ENCODE measurements at places on chromosomes 13 and 19.

DNA sequence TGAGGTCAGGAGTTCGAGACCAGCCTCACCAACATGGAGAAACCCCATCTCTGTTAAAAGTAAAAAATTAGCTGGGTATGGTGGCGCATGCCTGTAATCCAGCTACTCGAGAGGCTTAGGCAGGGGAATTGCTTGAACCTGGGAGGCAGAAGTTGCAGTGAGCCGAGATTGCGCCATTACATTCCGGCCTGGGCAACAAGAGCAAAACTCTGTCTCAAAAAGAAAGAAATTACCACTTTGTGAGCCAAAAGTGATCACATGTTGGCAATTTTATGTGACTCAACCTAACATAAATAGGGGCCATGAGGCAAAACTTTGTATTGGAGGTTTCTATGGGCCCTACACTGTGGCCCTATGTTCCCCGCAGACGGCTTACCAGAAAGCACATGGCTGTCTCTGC lies 72.2 kb downstream of the MAP4K1 start:
- no peak for DNase-seq

GRCh38 chr13:33730147-33730546 lies 87.8 kb upstream of the RFC3 start:
- no peak for DNase-seq

DNA sequence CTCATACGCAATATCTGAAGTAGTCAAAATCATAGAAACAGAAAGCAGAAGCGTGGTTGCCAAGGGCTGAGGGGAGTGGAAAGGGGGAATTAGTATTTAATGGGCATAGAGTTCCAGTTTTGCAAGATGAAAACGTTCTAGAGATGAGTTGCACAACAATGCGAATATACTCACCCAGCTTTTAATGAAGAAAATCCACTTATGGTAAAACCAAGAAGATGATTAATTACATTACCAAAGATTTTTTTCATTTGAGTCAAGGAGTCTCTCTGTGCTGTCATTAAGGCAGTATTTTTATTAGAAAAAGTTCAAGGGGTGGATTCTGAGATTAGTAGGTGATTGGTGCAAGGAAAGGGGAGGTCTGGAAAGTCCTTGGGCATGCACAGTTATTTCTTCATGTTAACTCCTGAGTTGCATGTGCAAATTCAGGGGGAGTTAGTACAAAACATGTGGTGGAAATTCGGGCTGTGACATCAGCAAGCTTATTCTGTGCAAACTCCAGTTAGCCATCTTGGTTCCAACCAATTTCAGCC lies 6.9 kb upstream of the CBY2 start:
- DNase-seq, result no peak

GRCh38 chr13:63551731-63552130 lies 2136.1 kb upstream of the PCDH20 start:
- DNase-seq, result no peak

DNA sequence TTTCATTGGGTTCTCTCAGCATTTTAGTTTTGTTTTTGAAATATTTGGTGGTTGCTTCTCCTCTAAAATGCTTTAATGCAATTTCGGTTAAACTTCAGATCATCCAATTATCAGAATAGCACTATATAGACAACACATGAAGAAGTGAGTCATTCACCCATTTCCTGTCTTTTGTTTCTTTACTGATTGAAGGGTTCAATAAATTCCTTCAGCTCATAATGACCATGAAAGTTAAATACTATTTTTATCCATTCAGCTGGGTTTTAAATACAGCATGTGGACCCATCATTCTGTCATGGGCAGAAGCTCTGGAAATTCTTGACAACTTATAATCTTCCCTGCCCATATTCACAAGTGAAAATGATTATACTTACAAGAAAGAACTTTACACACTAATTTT lies 187.2 kb downstream of the ITGBL1 start:
- DNase-seq, result no peak

DNA sequence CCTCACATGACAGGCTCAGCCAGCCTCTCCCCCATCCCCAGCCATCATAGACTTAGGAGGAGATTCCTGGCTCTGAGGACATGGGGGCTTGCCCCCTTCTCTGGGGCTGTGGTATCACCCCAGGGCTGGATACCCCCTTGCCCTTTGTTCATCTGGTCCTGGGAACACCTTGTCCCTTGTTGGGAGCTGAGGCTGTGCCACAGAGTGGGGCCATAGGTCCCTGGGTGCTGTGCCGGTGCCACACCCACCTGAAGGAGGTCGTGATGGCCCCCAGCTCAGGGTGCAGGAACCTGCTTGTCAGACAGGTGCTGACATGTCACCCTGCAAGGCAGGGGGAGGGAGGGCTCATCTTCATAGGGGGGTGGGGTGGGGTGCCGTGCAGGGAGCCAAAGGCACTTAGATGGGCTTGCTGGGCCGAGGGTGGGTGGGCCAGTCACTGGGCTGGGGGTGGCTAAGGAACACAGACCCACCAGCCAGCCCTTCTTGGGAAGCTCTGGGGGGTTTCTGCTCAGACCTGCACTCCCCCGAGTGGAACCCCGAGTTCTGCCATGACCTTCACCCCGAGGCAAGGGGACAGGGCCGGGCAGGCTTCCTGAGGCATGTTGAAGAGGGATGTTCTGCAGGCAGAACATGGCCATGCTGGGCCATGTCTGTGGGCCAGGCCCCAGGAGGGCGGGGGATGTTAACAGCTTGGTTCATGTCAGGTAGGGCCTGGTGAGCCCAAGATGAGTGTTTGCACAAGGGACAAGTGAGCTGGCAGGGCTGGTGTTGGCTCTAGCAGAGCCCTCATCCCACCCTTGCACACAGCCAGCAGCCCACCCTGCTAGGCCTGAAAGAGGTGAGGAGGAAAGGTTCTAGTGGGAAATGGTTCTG lies 28.0 kb downstream of the TSSK6 start:
- DNase-seq, result no peak

GRCh38 chr19:28560786-28561185 lies 652.2 kb downstream of the UQCRFS1 start:
- no peak for DNase-seq

Measured in NT2/D1 (cell line).